ENCODE measurements at places on chromosomes 5 and 9. TPM values are rescaled to one million over a fixed set of nuclear protein-coding genes. Genes with fewer than 3 reads are reported as not detected.

GRCh38 chr9:91845879-91846278, 104.1 kb downstream of the ROR2 start:
- no peak overlapping the region for H3K4me3 ChIP-seq
- no peak for DNase-seq
- no peak overlapping the region for H3K27ac ChIP-seq
- H3K27me3 ChIP-seq: peaks cover 21% of the 10 kb centered on the region

- H3K4me1 ChIP-seq: peaks cover 1% of the 10 kb centered on the region
- H3K27ac ChIP-seq: no peak overlapping the region
- H3K4me3 ChIP-seq: no peak overlapping the region
- DNase-seq: no peak
Measured at GRCh38 chr5:14250748-14251701, 107.9 kb downstream of the TRIO start.

- no peak overlapping the region for H3K4me3 ChIP-seq
- no peak for DNase-seq
- H3K27me3 ChIP-seq: no peaks in the 10 kb centered on the region
- H3K36me3 ChIP-seq: peaks cover 34% of the 10 kb centered on the region
- no peak overlapping the region for H3K27ac ChIP-seq
Measured at GRCh38 chr9:109050444-109050843, 37.1 kb upstream of the CTNNAL1 start.

DNA sequence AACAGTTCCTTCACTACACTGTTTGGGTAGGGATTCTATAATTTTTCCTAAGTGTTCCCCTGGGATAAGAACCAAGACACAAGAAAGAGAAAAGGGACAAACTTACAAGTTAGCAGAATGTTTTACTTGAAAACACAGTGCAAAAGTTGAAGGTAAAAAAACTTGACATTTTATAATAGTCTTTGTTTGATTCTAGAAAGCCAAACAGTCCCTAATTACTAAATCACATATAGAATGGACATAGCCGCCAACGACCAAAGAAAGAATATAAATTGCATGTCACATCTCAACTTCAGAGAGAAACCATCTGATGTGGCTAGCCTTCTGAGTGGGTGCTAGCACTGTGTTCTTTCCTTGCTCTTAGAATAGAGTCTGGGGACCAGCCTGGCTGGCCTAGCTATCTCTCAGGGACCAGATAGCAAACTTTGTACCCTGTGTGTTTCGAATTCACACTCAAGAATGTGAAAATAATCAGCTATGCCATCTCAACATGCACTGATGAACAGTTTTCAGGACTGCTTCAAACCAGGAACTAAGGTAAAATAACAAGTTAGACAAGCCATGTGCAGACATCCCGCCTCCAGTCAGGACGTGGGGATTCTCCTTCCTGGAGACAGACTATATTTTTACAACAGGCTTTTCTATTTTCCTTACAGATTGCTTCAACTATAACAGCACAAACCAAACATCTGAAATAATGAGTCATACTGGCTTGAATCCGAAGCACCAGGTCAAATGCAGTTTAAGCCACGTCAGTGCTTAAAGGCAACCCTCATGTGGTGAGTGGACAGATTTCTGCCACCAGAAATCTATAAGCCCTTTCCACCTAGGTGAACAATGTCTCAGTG, 53.7 kb downstream of the LHFPL2 start:
- no peaks in the 10 kb centered on the region for H3K4me1 ChIP-seq
- no peaks in the 10 kb centered on the region for H3K36me3 ChIP-seq
- no peaks in the 10 kb centered on the region for H3K27me3 ChIP-seq
- DNase-seq: no peak

DNA sequence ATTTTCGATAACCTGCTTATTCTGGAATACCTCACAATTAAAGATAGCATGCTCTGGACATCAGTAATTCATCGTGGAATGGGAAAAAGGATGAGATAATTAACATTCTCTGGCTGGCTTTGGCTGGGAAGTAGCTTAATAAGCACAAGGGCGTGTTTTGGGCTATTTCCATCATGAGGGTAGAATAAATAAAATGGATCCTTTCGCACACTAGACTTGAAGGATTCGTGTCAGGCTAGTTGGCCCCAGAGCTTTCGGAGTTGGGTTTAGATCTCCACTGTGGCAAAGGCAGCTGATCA, 151.2 kb upstream of the ADRA1B start:
- no peaks in the 10 kb centered on the region for H3K36me3 ChIP-seq
- peaks cover 5% of the 10 kb centered on the region for H3K4me1 ChIP-seq
- H3K27me3 ChIP-seq: peaks cover 15% of the 10 kb centered on the region

Gene IL9
- not detected for total RNA-seq

Gene GPX8
- total RNA-seq: not detected

Gene PSMD5
- 69.0 TPM for total RNA-seq

Gene C9orf50
- total RNA-seq: not detected
